Left lung (tissue), 14 donors: ENCODE measurements at places on chromosomes 13 and 19. TPM values are rescaled to one million over a fixed set of nuclear protein-coding genes. Genes with fewer than 3 reads are reported as not detected.

NLRP4 gene
- not detected for total RNA-seq

ZNF888 gene
- 8.0 TPM for total RNA-seq

CYP2A6 gene
- total RNA-seq: 0.31 TPM

CYP4F12 gene
- 3.8 TPM for total RNA-seq

SLC8A2 gene
- total RNA-seq: not detected

YJEFN3 gene
- total RNA-seq: 2.7 TPM

KLHL1 gene
- not detected for total RNA-seq

ZNF492 gene
- 0.29 TPM for total RNA-seq

SMAD9 gene
- 9.2 TPM for total RNA-seq

SYT3 gene
- total RNA-seq: 1.5 TPM

PGLYRP1 gene
- total RNA-seq: 0.38 TPM

IL17D gene
- total RNA-seq: 1.1 TPM

PTGIR gene
- total RNA-seq: 12.1 TPM

MISP gene
- total RNA-seq: 19.2 TPM

ZNF730 gene
- total RNA-seq: 2.9 TPM

EHD2 gene
- 263 TPM for total RNA-seq

PSPN gene
- total RNA-seq: 2.1 TPM

CERS1 gene
- total RNA-seq: 0.24 TPM

DOCK9 gene
- total RNA-seq: 158 TPM

SIGLEC12 gene
- total RNA-seq: 1.3 TPM

SOX1 gene
- total RNA-seq: not detected

FUT3 gene
- total RNA-seq: 31.4 TPM

ZNF575 gene
- total RNA-seq: 2.1 TPM

PROZ gene
- not detected for total RNA-seq

GPR12 gene
- not detected for total RNA-seq

BEST2 gene
- not detected for total RNA-seq

CEACAM19 gene
- 4.1 TPM for total RNA-seq

TTYH1 gene
- not detected for total RNA-seq

UBE2L5 gene
- total RNA-seq: not detected

C13orf46 gene
- 7.5 TPM for total RNA-seq

C1QTNF9B gene
- 0.34 TPM for total RNA-seq

UHRF1 gene
- total RNA-seq: 20.5 TPM

LSR gene
- total RNA-seq: 65.4 TPM

ZFP14 gene
- 4.5 TPM for total RNA-seq

SYNGR4 gene
- total RNA-seq: not detected

ADAMTSL5 gene
- 3.0 TPM for total RNA-seq
